ENCODE measurements at places on chromosomes 1 and 21.

GRCh38 chr1:75845576-75845975 lies 48.9 kb downstream of the MSH4 start:
- DNase-seq: no peak

- DNase-seq: no peak
These were observed 18.5 kb downstream of the ANKRD13C start for GRCh38 chr1:70336050-70336449.

DNA sequence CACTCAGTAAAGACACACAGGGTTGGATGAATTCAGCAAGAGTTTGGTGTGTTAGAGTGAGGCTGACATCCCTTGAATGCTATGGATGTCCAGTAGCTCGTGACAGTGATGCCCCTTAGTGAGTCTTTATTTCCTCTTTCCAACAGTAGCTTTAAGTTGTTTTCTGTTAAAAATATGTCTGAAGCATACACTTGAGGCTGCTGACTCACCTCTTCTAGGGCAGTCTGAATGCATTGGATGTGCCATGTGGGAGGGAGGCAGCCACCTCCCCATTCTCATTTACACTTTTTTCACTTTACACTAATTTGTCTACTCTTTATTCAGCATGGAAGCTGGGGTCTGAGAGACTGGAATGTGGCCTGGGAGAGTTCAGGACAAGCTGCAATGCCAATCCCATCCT lies 17.6 kb downstream of the NOS1AP start:
- DNase-seq: no peak

- no peak for DNase-seq
These were observed 22.7 kb downstream of the PKNOX1 start for GRCh38 chr21:42997053-42997452.

DNA sequence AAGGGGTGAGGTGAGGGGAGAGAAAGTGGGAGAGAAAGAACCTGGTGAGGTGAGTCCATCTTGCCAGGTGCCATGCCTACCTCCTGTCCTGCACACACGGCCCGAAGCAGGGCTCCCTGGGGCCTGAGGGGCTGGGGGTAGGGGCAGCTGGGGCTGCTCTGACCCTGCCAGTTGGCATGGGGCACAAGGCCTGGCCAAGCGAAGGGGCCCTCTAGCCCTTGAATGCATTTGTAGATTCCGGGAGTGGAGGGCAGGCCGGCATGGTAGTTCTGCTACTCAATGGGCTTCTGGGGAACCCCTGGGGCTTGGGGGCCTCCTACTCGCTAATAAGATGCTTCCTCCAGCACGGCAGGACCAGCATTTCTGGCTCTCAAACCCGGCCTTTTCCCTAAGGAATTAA lies 3.6 kb upstream of the PRDM16 start:
- DNase-seq: no peak

DNA sequence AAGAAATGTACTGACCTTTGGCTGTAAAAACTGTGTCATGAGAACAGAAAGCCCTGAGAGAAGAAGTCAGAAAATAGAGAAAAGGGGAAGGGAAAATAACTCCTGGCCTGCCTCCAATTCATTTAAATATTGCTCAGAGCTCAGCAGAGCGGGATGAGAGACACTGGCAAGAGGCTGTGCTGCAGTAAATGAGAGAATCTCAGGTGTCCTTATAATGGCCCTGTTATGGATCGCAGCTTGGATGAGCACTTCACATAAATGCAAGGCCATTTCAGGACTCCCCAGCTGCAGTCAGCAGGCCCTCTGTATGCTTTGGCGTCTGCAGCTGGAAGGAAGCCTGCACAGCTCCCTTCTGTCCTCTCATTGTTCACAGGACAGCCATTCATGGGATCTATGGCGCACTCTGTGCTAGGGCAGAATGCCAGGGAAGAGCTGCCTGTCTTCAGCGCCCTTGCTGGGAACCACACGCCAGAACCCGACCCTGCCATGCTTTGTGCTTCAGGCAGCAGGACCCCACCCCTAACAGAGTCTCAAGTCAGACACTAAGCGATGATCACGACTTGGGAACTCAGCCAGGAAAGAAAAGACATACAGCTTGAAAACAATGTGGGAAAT lies 20.7 kb upstream of the ABCB10 start:
- DNase-seq: no peak

GRCh38 chr1:156746728-156747631 lies 4.5 kb downstream of the HDGF start:
- peak; percentile 76 for DNase-seq

- no peak for DNase-seq
These were observed 111.2 kb upstream of the CACHD1 start for GRCh38 chr1:64358692-64359091.

DNA sequence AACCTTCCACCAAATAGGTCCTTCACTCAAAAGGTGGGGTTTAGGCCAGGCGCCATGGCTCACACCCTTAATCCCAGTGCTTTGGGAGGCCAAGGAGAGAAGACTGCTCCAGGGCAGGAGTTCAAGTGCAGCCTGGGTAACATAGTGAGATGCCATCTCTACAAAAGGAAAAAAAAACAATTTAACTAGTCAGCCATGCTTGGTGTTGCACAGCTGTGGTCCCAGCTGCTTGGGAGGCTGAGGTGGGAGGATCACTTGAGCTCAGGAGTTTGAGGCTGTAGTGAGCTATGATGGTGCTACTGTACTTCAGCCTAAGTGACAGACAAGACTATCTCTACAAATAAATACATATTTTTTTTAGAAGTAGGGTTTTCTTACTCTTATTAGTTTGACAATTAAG lies 617.5 kb downstream of the KIF26B start:
- DNase-seq: no peak

GRCh38 chr1:236108027-236108648 lies 34.2 kb upstream of the GPR137B start:
- DNase-seq: no peak

GRCh38 chr1:221908573-221908972 lies 166.7 kb upstream of the DUSP10 start:
- DNase-seq: no peak

DNA sequence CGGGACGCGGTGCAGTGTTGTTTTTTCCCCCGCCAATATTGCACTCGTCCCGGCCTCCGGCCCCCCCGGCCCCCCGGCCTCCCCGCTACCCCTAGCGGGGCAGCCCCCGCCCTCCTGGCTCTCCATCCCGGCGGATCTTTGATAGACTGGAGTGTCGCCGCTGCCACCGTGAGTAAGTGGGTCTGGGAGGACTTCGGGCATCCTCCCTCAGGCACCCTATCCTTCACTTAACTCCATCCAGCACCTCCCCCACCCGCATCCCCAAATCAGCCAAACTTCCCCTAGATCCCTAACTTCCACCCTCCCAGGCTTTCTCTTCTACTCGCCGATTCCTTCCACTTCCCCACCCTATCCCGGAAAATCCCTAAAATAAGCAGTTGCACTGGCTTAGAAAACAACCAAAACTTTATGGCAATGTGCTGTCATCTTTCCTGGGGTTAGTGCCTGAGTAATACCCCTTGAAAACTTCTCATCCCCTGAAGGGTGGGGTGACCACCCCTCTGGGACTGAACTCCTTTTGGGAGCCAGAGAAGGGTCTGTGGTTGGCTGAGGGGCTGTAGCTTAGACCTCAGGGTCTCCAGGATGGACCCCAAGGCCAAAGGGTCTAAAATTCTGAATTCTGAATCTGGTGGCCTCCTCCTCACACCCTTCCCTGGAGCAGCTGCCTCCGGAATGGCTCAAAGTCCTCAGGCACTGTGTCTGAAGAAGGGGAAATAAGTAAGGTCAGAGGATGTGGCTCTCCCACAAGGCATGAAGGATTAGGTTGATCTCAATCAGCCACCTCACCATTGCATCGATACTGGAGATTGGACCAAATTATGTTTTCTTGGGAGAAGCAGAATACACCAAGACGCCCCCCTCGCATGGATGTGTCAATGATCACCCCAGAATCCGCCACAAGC lies 12.2 kb downstream of the THBS3 start:
- no peak for DNase-seq
